ENCODE measurements at places on chromosomes 4 and X.
A peak's percentile ranks its signal among the peaks of the same experiment; 100 is the strongest.

GRCh38 chr4:76758290-76758882, 139.6 kb downstream of the SOWAHB start:
- DNase-seq, result peak; percentile 59

GRCh38 chr4:56981795-56982201, 3.1 kb downstream of the POLR2B start:
- DNase-seq, result peak; percentile 38

DNA sequence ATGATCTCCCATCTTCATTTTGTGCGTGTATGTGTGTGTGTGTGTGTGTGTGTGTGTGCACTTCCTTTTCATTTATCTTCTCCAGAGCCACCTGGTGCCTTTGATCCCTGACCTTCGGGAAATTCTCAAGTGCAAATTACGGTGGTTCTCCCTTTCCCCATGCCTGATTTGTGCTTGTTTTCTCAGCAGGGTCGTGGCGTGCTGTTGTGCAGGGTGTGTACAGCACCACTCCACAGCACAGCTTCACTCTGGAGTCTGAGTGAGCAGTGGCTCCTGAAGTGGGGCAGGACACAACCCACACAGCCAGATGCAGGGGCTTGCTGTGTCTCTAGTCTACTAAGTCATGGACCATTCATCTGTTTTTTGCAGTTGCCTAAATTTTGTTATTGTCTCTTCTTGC, 114.2 kb upstream of the TBC1D9 start:
- no peak for DNase-seq

- no peak for DNase-seq
Measured at GRCh38 chrX:148501386-148502066, 1.1 kb downstream of the AFF2 start.

DNA sequence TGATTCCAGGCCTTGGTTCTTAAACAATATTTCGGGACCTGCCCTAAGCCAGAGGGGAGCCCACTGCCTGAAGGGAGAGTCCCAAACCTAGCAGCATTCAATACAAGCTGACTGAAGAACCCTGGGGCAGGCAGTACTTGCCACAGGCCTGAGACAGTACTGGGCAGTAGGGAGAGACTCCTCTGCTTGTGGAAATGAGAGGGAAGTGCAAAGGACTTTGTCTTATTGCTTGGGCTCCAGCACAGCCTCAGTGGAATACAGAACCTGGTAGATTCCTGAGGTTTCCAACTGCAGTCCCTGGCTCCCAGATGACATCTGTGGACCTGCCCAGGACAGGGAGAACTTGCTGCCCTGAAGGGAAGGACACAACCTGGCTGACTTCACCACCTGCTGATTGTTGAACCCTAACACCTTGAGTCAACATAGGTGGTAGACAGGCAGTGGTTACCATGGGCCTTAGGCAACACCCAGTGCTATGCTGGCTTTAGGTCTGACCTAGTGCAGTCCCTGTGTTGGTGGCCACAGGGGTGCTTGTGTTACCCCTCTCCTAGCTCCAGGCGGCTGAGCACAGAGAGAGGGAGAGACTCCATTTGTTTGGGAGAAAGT, 20.3 kb upstream of the ABCG2 start:
- no peak for DNase-seq

GRCh38 chr4:5839751-5840674, 52.9 kb downstream of the CRMP1 start:
- no peak for DNase-seq

- no peak for DNase-seq
Measured at GRCh38 chr4:131488772-131489171, 1660.3 kb upstream of the PCDH10 start.

GRCh38 chr4:47615385-47615784, 130.3 kb downstream of the ATP10D start:
- DNase-seq, result no peak

- DNase-seq, result no peak
Measured at GRCh38 chr4:144689125-144689524, 43.2 kb downstream of the HHIP start.

DNA sequence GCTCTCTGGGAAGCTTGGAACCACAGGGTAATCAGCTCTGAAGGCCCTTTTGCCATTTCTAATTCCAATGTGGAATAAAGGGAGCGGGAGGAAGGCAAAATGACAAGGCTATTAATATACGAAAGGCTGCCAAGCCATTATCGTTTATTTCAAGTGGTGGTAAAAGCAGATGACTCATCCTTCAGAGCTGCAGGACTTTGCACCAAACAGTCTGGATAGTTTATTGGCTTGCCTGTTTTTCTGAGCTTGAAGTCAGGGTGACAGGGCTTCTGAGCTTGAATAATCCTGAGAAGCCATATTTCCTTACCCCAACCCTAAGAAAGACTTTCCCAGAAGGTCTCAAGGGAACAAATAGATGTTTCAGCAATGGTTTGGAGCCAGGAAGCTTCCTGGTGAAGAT, 7.7 kb upstream of the GABRE start:
- DNase-seq, result no peak

DNA sequence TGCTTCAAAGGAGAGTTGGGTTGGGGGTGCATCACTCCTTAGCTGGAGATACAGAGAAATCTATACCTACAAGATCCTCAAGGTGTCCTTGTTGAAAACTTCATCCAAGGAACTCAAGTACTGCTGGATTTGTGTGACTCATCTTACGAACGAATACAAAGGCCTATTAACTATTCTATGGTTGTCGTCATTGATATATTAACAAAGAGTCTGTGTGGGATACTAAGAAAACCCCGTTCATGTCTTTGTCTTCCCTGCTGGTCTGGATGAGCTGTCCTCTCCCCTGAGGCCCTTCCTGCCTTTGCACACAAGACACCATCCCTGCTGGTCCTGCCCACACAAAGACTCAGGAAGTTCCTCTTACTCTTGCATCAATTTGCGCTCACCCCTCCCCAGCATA, 54.9 kb upstream of the IRF2 start:
- DNase-seq, result no peak

DNA sequence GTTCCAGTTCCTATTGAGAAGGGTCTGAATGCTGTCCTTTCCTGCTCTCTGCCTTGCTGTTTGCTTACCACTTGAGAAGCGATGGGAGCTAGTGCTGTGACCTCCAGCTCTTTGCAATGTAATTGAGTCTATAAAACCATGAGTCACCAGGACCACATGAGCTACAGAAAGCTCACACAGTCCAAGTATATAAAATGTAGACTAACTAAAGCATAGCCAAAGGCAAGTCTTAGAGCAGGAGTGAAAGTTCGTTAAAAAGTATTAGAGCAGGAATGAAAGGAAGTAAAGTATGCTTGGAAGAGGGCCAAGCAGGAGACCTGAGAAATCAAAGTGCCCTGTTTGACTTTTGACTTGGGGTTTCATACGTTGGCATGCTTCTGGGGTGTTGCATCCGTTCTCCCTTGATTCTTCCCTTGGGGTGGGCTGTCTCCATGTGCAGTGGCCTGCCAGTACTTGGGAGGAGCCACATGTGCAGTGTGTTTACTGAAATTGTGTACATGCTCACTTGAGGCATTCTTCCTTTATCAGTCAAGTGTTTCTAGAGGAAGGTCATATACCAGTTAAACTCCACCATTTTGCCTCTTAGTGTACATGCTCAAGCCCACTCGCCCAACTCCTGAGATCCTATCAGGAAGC, 71.3 kb upstream of the KIT start:
- DNase-seq, result no peak

DNA sequence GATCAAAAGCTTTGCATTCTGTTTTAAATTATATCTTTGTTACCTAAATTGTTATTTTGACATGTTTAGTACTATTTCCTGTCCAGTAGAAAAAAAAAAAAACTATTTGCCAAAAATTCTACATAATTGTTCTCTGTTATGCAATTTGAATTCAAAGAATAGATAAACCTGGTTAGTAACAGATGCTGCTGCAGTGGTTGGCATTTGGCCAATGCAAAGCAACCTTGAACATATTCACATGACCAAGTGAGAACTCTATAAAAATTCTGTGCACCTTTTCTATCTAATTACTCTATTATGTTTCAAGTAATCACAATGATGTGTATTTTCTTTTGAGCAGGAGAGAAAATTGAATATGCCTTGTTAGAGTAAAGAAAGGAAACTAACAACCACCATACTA, 1473.4 kb downstream of the RPA4 start:
- DNase-seq, result no peak

DNA sequence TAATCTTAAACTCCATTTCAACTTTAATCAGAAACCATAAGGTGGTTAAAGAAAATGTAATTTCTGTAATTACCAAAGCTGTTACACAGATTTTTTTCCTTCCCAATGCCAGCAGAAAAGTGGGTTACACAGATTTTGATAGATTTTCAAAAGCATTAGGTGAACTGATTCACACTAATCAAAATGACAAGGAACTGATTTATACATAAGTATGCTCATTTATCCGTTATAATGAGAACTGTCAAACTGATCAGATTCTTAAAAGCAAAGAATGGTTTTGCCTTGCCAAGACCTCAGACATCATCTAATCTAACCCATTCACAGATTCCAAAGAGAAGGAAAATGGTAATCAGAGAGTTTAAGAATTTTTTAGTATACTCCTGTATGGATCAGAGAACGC, 5.2 kb downstream of the UGDH start:
- DNase-seq, result no peak

GRCh38 chr4:6372649-6373525, 99.5 kb downstream of the PPP2R2C start:
- no peak for DNase-seq
